ENCODE measurements at places on chromosomes 4 and X. TPM values are rescaled to one million over a fixed set of nuclear protein-coding genes. Genes with fewer than 3 reads are reported as not detected.

GPR34 gene
- 5.5 TPM for polyA plus RNA-seq

ACE2 gene
- 0.05 TPM for polyA plus RNA-seq

RBM46 gene
- polyA plus RNA-seq: not detected

UGT2B15 gene
- polyA plus RNA-seq: not detected

BCOR gene
- 33.5 TPM for polyA plus RNA-seq

LINC00632 gene
- 12.4 TPM for polyA plus RNA-seq

PPBP gene
- 4.0 TPM for polyA plus RNA-seq

GAGE12J gene
- not detected for polyA plus RNA-seq

GSX2 gene
- polyA plus RNA-seq: not detected

CXCL9 gene
- 0.35 TPM for polyA plus RNA-seq

ATOH1 gene
- polyA plus RNA-seq: not detected

KLHL2 gene
- 8.5 TPM for polyA plus RNA-seq

ZNF185 gene
- polyA plus RNA-seq: 14.3 TPM

PAK3 gene
- polyA plus RNA-seq: 11.9 TPM

MTMR8 gene
- polyA plus RNA-seq: 1.6 TPM

DMRTC1B gene
- polyA plus RNA-seq: 0.70 TPM

MAP9 gene
- polyA plus RNA-seq: 9.2 TPM

AKAP14 gene
- not detected for polyA plus RNA-seq

TLR6 gene
- polyA plus RNA-seq: not detected

ARL9 gene
- polyA plus RNA-seq: not detected

MMRN1 gene
- 7.7 TPM for polyA plus RNA-seq

CFAP99 gene
- 0.22 TPM for polyA plus RNA-seq

ADGRG2 gene
- 8.5 TPM for polyA plus RNA-seq

PDLIM5 gene
- 121 TPM for polyA plus RNA-seq

DCHS2 gene
- not detected for polyA plus RNA-seq

NPNT gene
- polyA plus RNA-seq: 174 TPM

CENPVL2 gene
- not detected for polyA plus RNA-seq

SLITRK2 gene
- 1.2 TPM for polyA plus RNA-seq

SCML2 gene
- polyA plus RNA-seq: 7.7 TPM

CFI gene
- polyA plus RNA-seq: 8.5 TPM

CAPN6 gene
- polyA plus RNA-seq: 551 TPM

COL25A1 gene
- polyA plus RNA-seq: 6.1 TPM

AMBN gene
- not detected for polyA plus RNA-seq

SNCA gene
- 17.7 TPM for polyA plus RNA-seq

TMEM144 gene
- polyA plus RNA-seq: 3.2 TPM

ZNF630 gene
- 2.5 TPM for polyA plus RNA-seq

GIMD1 gene
- polyA plus RNA-seq: 0.18 TPM

FGFR3 gene
- 2.6 TPM for polyA plus RNA-seq

NXF2 gene
- polyA plus RNA-seq: not detected

WNK3 gene
- 2.2 TPM for polyA plus RNA-seq

GLRA3 gene
- polyA plus RNA-seq: not detected

RHOXF1 gene
- polyA plus RNA-seq: not detected

NHS gene
- 1.7 TPM for polyA plus RNA-seq

SPANXD gene
- polyA plus RNA-seq: not detected

ARHGAP24 gene
- polyA plus RNA-seq: 39.9 TPM

LIMCH1 gene
- 99.2 TPM for polyA plus RNA-seq

BTC gene
- polyA plus RNA-seq: 3.7 TPM

SPANXA2 gene
- polyA plus RNA-seq: not detected

KLHL4 gene
- polyA plus RNA-seq: 3.4 TPM

ATP2B3 gene
- polyA plus RNA-seq: 0.12 TPM

COL4A5 gene
- polyA plus RNA-seq: 19.8 TPM

NPY2R gene
- not detected for polyA plus RNA-seq

CT45A10 gene
- not detected for polyA plus RNA-seq

RAB40A gene
- polyA plus RNA-seq: 0.56 TPM

SOD3 gene
- 16.3 TPM for polyA plus RNA-seq

HTR2C gene
- polyA plus RNA-seq: not detected
